ENCODE measurements at places on chromosomes 16 and 17.
A peak's percentile ranks its signal among the peaks of the same experiment; 100 is the strongest.

GRCh38 chr16:56988161-56988947, 1.0 kb upstream of the NLRC5 start:
- DNase-seq = peak; percentile 41

GRCh38 chr17:65323049-65323448, 185.9 kb downstream of the RGS9 start:
- DNase-seq = peak; percentile 7

GRCh38 chr17:72545766-72546165, 424.9 kb downstream of the SOX9 start:
- peak; percentile 26 for DNase-seq

GRCh38 chr16:71441348-71442050, 355 bp downstream of the TLE7 start:
- no peak for DNase-seq

DNA sequence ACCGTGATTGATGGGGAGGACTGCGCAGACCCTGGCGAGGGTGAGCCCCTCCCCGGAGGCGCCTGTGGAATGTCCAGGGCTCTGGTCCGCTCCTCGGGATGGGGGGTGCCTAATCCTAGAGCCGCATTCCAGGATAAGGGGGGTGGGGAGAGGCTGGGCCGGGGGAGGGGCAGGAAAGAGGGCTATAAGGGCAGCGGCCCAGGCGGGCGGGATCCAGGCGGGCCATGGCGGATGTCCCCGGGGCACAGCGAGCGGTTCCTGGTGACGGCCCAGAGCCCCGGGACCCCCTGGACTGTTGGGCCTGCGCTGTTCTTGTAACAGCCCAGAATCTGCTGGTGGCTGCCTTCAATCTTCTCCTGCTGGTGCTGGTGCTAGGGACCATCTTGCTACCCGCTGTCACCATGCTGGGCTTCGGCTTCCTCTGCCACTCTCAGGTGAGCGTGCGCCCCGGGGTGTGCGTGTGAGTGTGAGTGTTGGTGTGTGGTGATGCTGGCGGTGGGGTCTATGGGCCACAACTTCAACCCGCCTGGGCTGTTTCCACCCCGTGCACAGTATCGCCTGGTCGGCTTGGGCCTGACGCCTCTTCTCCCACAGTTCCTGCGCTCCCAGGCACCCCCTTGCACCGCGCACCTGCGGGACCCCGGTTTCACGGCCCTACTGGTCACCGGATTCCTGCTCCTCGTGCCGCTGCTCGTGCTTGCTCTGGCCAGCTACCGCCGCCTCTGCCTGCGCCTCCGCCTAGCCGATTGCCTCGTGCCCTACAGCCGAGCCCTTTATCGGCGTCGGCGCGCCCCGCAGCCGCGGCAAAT, at the start of gene TMEM88:
TSS of gene TMEM88 (plus strand) at position 216 of the 809 bp plus-strand sequence. CDS start at position 225, 9 bp downstream.
- no peak for DNase-seq

DNA sequence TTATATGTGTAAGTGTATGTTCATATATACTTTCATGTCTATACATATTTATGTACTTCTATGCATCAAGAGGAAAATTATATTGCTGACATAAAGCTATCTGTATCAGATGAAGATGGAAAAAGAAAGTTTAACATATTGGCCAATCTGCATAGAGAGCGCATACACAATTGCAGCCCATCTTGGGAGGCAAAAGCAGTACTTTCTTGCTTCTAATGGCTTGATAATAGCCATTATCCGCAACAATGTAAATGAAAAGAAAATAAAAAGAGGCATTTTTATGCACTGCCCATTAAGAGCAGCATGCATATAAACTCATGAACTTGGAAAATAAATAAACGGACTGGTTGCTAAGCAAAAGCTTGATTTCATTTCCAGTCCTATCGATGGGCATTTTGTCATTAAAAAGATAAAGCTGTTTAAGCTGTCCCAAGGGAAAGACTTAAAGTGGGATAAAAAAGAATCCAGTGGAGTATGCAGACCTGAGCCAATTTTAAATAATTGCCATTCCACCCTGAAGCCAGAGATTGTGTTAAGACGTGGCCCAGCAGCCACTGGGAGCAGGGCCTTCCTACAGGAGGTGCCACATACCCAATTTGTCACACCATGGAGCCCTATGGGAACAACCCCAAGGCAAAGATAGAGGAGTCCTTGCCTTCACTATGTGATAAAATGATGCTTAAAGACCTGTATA, 183.6 kb upstream of the CDH11 start:
- DNase-seq = no peak

DNA sequence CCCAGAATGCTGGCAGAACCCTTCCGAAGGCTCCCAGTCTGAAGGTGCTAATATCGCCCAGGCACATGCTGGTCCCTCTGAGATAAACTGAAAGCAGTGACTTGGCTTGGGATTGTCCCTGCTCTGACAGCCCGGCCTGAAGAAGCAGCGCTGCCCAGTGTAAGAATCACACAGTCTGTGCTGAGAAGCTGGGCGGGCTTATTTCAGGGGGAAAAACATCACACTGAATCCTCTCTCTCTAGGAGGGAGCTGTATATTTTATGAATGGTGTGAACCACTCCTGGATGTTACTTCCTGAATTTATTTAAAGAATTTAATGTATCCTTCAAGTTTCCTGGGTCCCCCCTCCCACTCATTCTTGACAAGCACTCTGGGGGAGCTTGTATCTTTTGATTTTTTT, 36.3 kb downstream of the GAS7 start:
- DNase-seq = no peak

DNA sequence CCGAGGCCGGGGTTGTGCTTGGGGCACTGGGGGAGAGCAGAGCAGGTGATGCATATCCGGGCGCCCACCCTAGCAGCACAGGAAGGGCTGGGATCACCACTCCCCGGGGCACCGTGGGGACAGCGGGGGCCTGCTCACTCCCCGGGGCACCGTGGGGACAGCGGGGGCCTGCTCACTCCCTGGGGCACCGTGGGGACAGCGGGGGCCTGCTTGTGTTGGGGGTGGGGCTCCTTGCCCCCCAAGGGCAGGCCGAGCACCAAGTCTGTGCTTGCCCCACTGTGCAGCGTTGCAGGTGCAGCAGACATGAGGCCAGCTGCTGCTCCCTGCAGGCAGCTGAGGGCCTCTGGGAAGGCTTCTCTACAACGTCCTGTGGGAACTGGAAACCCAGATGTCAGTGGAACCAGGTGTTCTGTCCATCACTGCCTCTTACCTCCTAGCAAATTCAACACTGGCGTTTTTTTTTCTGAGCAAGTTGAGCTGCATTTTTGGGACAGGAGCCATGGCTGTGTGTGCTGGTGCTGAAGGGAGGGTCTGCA, 25.0 kb upstream of the ZNF750 start:
- DNase-seq = no peak

GRCh38 chr17:29045734-29046472, 3.0 kb downstream of the PIPOX start:
- no peak for DNase-seq

DNA sequence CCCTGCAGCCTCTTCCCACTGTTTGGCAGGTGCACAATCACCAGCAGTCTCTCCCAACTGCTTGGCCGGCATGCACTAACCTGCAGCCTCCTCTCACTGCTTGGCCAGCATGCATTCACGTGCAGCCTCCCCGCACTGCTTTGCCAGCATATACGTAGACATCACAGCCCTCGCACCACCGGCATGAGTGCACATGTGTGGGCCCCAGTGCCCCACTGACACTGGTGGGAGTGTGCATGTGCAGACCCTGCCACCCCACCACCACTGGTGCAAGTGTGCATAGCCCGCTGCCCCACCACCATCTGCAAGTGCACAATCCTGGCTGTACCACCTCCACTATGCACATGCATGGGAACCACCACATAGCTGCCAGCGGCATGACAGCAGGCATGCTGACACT, 127.5 kb upstream of the SOX9 start:
- no peak for DNase-seq

DNA sequence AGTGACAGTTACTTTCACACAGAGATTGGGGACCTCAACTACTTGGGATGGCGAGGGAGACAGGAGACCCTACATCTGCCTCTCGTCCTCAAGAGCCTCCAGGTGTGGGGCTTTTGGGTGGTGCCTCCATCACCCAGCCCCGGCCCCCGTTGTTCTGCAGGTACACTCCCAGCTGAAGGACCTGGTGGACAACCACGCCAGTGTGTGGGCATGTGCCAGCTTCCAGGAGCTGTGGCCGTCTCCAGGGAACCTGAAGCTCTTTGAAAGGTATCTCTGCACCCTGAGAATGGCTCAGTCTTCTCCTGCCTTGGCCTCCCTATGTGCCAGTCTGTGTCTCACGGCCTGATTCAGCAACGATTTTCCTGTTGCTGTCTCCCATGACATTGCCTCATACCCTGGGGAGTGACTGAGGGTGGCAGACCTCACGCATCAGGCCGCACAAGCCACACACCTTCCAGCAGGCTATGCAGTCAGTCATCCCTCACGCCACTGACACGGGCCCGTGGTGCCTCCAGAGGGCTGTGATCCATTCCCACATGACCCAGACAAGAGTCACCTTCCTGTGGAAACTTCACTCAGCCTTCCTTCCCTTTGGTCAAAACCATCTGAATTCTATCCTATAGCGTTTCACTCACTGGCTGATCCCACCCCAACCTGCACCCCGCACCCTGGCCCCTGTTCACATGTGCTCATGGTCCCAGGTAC, 3.7 kb downstream of the CCNF start:
- no peak for DNase-seq

- no peak for DNase-seq
Observed at GRCh38 chr17:83035722-83036121, 43.7 kb upstream of the METRNL start.

DNA sequence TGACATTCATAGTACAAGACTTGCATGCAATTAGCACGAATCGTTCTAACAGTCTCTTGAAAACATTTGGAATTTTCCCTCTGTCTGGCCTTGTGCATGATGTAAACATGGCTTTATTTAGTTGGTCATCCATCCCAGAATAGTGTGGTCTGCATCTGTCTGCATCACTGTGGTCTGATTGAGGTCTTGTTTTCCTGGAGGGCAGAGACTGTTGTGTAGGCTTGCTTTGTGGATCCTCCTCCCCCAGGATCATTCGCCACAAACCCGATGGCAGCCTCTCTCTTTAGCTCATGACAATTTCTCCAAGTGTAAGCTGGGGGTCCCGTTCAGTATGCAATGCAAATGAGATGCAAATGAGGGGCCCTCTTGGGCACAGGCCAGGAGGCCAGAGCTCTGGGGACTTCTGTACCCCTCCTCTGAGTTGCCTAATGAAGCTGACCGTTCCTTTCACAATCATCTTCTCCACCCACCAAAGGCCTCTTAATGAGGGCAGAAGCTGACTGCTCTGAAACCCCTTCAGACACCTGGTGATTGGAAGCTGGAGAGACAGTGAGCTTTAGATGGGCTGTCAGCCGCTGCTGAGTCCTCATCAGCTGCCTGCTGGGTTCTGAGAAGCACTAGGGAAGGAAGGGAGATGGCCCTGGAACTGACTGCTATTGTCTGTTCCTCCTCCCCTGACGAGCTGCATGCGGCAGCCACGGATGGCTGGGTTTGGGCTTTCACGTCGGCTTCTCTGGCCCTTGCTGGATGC, 201.2 kb upstream of the CACNG3 start:
- DNase-seq = no peak

- no peak for DNase-seq
Observed at GRCh38 chr16:77696149-77696548, 26.2 kb upstream of the NUDT7 start.

GRCh38 chr17:43581613-43582012, 35.5 kb upstream of the ETV4 start:
- DNase-seq = no peak

GRCh38 chr17:79781736-79782575, 4.0 kb downstream of the CBX2 start:
- no peak for DNase-seq

DNA sequence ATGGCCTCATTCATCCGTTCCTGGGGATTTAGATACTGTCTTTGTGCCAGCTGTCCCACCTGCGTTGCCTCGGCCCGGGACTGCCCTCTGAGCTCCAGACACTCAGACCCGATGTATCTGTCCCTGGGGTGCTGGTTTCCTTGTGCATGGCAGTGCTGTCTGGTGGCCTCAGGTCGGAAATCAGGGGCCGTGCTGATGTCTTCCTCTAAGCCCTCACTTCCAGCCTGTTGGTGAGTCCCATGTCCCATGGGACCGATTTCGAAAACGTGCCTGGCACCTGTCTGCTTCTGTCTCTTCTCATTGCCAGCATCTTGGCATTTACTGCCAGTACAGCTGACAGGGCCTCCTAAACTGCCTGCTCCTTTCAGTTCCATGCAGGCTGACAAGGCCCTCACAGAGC, 22.1 kb downstream of the NT5M start:
- DNase-seq = no peak

DNA sequence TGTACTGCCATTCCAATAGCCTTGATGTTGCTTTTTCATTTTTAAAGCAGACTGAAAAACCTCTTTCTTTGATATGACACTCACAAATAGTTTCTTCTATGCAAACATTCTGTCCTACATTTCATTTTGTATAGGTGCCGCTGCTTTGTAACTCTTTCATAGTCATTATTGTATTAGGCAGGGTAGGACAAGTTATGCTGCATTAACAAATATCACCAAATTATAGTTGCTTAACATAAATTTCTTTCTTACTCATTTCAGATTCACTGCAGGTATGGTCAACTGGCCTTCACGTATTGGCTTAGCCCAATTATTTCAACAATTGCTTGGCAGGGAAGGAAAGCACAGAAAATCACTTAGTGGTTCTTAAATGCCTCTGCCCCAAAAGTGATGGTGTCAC, 70.8 kb downstream of the GPR139 start:
- DNase-seq = no peak

- peak; percentile 10 for DNase-seq
Observed at GRCh38 chr17:73091770-73092522, 542 bp downstream of the SLC39A11 start.

DNA sequence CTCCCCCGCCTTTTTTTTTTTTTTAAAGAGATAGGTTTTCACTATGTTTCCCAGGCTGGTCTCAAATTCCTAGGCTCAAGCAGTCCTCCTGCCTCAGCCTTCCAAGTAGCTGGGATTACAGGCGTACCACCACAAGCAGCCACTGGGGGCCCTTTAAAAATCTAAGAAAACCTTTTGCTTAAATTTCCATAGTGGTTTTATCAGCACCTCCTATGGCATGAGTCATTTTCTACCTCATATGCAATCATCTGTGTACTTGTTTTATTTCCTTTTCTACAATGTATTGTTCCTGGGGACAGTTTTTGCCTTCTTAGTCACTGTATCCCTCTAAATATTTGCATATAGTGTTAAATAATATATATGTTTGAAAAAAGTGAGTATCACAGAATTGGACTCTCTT, 29.2 kb downstream of the GNA13 start:
- DNase-seq = peak; percentile 85

- no peak for DNase-seq
Observed at GRCh38 chr17:73031472-73031871, 61.0 kb downstream of the SLC39A11 start.

GRCh38 chr17:77400445-77400870, 259.7 kb downstream of the SEC14L1 start:
- DNase-seq = no peak
